AML-193 (cell line): ENCODE measurements at places on chromosomes 16 and 17.

- DNase-seq = no peak
Measured at GRCh38 chr17:57707892-57708291, 37.2 kb downstream of the CCDC182 start.

- no peak for DNase-seq
Measured at GRCh38 chr16:4212211-4212933, 29.5 kb downstream of the SRL start.

DNA sequence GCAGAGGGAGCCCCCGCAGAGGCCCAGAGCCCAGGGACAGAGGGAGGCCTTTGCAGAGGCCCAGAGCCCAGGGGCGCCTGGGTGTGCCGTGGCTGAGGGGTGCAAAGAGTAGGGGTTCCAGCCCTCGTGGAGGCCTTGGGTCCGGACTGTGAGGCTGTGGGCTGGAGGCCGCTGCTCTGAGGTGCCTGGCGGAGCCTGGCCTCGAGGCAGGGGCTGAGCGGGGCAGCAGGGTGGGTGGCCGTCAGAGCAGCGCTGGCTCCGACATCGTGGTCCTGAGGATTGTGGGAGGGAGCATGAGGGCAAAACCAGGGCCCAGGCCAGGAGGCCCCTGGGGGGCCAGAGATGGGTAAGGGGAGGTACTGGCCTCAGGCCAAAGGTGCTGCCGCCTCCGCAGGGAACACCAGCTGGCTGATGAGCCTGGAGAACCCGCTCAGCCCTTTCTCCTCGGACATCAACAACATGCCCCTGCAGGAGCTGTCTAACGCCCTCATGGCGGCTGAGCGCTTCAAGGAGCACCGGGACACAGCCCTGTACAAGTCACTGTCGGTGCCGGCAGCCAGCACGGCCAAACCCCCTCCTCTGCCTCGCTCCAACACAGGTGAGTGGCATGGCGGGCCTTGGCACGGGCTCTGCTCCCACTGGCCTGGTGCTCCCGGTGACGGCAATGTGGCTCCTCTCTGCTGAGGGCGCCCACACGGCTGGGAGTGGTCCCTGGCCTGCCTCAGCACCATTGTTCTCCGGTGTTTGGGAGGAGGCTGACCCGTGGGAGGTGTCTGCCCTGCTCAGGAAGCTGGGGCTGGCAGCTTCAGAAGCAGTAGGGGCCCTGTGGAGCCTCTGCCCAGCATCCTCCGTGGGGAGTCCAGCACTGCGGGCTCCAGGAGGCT is 33.7 kb downstream of the TSC2 start:
- no peak for DNase-seq

DNA sequence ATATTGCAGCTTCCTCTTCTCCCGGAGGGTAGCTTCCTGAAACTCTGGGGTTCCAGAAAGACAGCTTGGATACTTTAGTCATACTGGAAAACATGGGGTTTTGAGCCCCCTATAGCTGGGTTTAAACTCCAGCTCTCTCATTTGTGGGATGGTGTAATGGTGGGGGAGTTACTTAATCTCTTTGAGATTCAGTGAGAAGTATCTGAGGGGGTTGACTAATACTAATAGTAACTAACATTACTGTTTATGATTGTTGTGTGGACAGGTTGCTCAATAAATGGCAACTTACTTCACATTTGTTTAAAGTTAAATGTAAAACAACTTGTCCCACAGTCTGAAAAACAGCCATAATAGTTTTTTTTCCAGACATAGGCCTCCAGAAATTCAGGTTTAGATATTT is 5.1 kb upstream of the SUZ12 start:
- no peak for DNase-seq

DNA sequence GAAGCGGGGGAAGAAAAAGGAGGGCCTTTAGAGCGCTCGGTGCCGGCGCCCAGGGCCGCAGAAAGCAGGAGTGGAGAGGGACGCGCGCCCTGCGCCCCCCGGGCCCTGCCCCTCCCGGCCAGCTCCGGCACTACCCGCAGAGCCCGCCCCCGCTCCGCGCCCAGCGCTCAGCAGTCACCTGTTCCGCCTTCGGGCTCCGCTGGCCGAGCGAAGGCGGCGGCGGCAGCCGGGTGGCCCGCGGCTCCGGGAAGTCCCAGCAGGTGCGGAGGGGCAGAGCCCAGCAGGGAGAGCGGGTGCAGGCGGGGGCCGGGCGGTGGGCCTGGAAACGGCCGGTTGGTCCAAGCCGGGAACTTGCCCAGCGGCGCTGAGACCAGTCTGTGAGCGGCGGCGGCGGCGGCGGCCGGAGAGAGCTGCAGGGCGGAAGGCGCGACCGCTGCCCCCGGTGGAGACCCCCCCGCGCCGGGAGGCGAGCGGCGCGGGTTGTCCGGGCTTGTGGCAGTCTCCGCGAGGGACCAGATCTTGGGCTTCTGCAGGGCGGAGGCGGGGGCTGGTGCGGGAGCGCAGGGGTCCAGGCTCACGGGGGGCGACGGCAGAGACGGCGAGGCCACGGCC is 2.2 kb downstream of the IRX3 start:
- DNase-seq = no peak

DNA sequence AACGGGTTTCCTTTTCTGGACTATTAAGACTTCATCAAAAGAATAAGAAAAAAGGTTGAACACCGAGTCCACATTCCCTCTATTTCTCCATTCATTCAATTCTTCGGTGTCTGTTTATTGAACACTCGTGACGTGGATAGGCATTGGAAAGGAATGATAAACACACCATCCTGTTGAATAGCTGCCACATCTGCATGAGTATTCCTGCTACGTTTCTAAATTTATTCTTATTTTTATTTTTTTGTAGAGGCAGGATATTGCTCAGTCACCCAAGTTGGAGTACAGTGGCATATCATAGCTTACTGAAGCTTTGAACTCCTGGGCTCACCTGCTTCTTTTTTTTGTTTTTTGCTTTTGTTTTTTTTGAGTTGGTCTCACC is 80.8 kb upstream of the CIBAR2 start:
- DNase-seq = no peak

DNA sequence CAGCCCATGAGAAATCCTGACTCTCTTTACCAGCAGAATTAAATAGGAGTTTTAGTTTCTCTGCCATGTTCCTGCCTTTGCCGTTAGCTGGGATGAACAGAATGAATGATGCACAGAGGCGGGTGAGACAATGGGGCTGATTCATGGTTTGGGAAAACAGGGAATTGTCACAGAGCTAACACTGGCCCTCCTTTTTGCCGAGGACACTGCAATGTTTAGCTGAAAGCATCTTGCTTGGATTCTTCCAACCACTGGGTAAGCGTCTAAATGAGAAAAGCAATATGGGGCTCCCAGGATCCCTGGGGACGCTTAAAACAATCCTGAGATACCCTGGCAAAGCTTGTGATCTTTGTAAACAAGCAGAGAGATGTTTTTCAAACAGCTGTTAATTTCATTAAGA is 12.8 kb upstream of the PAFAH1B1 start:
- no peak for DNase-seq

- no peak for DNase-seq
Measured at GRCh38 chr17:58202859-58203258, 10.3 kb downstream of the EPX start.

DNA sequence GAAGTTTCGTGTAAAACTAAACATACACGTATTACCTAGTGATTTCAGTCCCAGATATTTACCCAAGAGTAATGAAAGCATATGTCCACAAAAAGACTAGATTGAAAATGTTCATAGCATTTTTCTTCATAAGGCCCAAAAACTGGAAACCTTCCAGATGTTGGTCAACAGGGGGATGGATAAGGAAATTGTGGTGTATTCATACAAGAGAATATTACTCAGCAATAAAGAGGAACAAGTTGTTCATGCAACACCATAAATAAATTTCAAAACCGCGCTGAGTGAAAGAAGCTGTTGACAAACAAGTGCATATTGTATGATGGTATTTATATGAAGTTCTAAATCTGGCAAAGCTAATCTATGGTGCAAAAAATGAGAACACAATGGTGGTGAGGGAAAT is 54.1 kb upstream of the NFAT5 start:
- peak; percentile 23 for DNase-seq

DNA sequence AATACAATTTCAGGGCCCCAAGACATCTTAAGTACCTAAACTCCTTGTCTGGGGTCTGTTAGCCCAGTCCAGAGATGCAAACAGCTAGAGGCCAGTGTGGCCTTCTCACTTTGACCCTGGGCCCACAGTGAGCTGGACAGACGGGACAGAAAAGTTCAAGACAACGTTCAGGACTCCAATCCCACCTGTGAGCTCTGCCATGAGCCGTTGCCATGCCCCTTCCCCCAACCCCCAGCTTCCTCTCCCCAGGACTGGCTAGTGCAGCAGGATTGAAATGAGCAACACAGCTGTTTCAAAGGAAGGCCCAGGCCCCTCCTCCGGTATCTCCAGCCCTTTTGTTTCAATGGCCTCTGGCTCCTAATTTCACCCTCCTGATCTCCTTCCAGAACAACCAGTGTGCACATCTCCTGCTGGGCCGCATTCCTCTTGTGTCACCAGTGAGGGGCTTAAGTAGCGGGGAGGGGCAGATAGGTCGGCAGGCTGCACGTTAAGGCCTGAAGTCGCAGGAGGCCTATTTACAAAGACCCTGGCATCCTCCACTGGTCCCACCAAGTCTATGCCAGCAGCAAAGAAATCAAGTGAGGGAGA is 11.3 kb downstream of the AXIN2 start:
- no peak for DNase-seq

GRCh38 chr17:58242171-58242784 is 3.9 kb downstream of the LPO start:
- DNase-seq = no peak

DNA sequence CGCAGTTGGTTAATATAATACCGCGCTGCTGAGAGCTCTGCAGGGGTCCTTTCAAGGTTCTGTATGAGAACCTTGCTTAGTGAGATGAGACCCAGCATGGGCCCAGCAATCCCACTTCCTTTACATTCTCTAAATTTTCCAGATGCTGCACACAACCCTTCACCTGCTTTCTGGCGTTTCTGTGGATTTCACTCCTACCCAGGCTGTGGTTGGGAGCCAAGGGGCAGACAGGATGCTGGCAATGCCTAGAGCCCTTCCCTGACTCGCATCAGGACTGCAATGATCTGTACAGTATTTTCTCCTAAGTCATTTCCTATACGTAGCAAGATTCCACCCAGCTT is 10.1 kb upstream of the PIPOX start:
- DNase-seq = no peak

DNA sequence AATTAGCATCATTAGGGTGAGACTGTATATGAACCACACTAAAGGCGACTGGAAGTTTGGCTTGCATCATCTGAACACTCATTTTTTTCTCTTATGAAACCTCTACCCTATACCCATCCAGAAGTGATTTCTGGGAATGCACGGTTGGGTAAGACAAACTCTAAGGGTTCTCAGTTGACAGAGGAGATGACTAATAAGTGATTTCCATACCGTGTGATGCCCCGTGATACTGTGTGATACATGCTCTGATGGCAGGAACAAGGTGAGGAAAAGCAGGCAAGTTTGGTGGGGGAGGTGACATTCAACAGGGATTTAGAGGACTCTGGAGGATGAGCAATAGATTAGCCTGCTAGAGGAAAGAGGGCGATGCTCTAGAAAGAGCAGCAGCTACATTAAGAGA is 156.4 kb upstream of the CCL2 start:
- DNase-seq = no peak

DNA sequence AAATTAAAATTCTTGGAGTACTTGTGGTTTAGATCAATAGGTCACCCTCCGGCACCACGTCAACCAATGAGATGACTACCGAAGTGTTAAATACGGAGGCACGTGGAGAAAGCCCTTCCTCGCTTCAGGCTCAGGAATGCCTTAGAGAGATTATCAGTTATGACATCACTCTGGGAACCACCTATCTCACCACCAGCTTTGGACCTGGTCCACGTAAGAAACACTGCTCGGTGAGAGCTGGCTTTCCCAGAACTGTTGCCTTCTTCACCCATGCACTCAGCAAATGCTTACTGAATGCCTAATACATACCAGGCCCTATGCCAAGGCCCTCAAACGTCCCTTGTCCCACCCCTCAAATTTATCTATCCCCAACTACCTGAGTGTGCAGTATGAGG is 71.3 kb downstream of the SMG6 start:
- DNase-seq = no peak

- DNase-seq = no peak
Measured at GRCh38 chr16:72262711-72263110, 90.8 kb upstream of the PMFBP1 start.

DNA sequence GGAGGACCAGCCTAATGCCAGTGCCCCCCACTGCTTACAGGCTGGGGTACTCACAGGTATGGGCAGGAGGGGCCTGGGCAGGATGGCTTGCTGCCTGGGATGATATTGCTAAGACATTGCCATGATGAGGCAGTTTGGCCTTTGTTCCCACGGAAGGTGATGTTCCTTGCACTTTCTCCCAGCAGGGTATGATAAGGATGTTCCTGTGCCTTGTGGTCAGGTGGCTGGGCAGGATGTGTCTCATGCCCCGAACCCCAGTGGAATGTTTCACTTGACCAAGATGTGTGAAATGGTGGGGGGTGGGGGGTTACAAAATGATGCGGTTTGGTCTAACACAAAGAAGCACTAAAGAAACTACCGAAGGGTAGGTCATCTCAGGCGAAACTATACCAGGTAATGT is 337.8 kb upstream of the ZFHX3 start:
- no peak for DNase-seq

DNA sequence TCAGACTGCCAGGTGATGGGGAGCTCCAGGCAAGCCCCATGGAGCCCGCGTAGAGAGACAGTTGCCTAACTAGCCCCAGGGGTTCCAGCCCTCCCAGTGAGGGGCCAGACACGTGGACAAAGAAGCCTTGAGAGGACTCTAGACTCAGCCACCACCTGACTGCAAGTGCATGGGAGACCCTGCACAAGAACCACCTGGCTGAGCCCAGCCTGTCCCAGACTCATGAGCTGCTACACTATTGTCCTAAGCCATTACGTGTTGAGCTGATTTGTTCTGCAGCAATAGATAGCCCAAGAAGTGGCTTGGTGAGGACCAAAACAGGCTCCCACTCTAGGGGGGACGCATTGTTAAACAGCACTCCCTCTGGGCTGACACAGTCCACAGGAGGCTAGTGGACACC is 37.6 kb upstream of the KLHDC4 start:
- no peak for DNase-seq

- no peak for DNase-seq
Measured at GRCh38 chr16:51592001-51592501, 441.0 kb upstream of the SALL1 start.
